D341Med (cell line): ENCODE measurements at places on chromosomes 5 and 9.

DNA sequence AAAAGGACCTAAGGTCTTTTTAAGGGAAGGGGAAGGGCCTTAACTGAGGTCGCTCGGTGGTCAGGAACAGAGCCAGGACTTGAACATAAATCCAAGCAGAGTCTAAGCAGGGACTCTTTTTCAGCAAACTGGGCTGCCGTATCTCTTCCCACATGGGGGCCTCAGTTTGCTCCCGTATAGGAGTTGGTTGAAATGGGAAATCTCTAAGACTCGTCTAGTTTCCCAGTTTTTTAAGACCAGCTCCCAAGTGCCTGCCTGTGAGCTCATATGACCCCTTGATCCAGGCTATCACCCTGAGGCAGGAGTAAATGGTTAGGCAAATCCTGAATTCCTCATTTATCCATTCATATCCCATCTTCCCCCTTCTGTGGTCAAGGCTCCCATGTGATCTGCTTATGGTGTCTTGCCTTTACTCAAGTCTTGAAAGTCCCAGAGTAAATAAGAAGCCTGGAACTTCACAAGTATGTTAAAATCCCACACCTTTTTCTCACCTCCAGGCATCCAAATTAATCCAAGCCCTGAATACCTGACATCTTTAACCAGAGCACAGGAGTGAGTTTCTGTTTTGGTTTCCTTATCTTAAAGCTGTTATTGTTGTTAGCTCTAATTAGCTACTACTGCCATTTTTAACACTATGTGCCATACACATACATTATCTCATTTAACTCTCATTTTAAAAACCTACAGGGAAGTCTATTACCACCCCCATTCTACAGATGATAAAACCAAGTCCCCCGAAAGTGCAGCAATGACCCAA lies 3.0 kb downstream of the ARSI start:
- DNase-seq: no peak

DNA sequence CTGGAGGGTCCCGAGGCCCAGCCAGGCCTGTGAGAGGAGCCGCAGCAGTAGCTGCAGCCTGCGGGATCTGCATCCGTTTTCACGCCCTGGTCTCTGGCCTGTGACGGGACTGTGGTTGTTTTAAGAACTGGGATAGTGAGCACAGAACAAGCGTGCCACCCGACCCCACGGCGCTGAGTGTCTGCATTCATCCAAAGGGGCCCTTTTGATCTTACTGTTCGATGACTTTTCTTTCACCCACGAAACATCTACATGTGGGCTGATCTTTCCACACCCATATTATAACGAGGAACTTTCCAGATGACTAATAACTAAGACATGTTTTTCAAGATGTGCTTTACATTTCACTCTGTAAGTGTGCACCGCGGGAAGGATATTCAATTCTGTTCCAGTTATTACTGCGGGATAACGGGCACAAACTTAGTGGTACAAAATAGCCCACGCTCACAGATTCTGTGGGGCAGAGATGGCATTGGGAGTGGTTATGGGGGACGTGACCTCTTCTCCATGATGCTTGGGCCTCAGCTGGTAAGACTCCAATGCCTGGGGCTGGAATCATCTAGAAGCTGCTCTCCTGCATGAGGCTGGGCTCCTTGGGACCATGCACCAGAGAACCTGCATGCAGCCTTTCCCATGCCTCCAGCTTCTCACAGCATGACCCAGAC lies 165.0 kb downstream of the SYK start:
- no peak for DNase-seq

DNA sequence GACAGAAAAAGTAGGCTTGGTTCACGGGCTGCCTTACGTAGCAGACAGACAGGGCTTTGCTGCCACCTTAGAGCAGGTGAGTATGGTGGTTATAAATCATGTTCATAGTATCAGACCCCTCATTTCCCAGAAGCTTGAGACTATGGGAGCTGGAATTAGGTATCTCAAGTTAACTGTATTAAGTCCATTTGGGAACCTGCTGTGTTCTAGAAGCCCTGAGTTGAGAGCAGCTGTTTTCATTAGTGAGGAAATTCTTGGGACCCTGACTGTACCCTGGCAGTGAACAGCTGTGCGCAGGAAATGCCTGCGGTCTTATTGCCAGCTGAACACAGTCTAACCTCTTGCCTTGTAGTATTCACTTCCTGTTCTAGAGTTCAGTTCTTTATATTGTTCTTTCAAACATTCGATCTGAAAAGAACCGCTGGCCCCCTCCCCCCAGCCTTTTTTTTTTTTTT lies 29.8 kb downstream of the UGCG start:
- DNase-seq: no peak

DNA sequence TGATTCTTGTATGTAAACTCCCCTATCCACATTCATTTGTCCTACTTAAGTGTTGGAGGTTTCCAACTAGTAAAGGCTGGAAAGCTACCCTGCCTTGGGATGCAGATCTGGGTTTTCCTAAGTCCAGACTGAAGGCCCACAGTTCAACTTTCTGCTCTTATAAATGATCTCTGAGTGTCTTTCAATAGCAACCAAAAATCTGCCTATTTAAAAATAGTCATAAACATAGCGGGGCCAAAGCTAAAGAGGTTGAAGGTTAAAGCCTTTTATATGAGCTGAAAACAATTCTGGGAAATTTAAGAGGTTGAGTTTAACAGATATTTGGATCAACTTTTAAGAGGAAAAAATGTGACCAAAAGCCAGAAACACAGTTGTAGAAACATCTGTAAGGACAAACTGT lies 87.2 kb downstream of the NTRK2 start:
- no peak for DNase-seq

- no peak for DNase-seq
Measured at GRCh38 chr5:10109299-10109698, 140.4 kb downstream of the ATPSCKMT start.

GRCh38 chr9:106613250-106613737 lies 249.7 kb upstream of the ZNF462 start:
- DNase-seq: no peak

DNA sequence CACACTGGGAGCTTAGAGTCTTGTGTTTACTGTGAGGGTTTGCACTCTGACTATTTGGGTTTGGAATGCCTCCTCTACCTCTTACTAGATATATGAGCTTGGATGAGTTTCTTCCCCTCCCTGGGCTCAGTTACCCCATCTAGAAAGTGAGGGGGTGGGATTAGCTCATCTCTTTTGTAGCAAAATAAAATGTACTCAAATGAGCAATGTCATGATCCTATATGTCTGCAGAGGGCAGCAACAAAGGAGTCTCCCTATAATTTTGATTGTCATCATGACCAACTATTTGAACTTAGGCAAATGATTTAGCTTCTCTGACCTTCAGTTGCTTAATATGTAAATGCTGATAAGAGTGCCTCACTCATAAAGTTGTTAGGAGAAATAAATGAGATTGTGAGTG lies 109.0 kb downstream of the DPYSL3 start:
- DNase-seq: no peak

DNA sequence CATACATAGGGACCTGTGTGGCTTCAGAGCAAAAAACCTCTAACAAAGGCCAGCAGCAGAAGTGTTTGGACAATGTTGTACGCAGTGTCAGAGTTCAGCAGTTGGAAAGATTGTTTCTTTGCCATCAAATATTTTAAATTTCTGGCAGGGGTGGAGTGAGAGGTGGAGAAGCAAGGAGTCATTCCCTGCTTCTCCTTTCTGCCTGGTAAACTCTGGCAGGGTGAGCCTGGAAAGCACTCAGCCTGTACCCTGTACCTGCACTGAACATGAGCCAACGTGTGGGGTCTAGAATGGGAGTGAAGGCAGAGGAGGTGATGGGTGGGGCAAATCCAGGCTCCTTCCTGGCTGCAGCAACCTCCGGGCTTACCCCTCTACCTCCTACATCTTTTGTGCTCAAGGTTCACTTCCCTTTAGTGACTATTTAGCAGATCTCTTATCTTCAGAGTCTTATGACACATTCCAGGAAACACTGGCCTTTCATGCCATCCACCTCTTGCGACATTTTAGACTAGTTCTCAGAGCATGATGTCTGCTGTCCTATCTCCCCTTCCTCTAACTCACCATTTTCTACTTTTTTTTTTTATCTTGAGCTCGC lies 445.0 kb upstream of the PIK3R1 start:
- DNase-seq: no peak
